ENCODE measurements at places on chromosomes 4 and X.

DNA sequence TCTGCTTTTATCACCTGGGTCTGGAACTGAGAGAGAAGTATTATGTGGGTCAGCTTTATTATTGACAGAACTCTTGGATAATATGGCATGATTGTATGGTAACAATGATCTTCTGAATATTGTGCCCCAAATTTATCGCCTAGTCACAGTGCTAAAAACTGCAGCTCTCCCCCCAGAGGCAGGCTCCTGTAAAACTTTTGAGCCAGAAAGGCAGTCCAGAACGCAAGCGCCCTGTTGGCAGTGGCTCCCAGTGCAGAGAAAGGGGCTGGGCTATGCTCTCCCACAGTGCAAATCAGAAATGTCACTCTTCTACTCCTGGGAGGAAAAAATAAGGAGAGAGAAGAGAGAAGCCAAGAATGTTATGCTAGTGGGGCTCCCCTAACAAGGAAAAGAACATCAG is 50.5 kb downstream of the HELT start:
- no peak for DNase-seq

GRCh38 chr4:154025110-154025509 is 236.2 kb upstream of the SFRP2 start:
- DNase-seq, result no peak

- DNase-seq, result no peak
These were observed 211.8 kb downstream of the PPP3CA start for GRCh38 chr4:101135371-101136010.

DNA sequence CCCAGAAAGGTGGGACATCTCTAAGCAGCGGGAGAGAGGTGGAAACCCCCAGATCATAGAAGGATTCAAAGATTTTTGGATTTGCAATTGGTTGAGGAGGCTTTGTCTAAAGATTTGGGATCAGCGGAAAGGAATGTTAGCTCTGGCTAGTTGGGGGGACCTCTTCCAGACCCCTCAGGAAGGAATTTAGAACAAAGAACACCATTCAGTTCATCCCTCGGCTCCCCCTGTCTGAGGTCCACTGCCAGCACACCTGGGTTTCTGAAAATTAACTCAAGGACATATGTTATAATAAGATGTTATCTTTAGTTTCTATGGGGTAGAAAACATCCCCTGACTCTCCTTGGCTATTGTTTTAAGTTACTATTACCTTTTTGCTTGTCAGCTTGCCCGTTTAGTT is 163.6 kb downstream of the CEP135 start:
- DNase-seq, result no peak

- no peak for DNase-seq
These were observed 82.1 kb downstream of the NAT8L start for GRCh38 chr4:2141022-2141761.

DNA sequence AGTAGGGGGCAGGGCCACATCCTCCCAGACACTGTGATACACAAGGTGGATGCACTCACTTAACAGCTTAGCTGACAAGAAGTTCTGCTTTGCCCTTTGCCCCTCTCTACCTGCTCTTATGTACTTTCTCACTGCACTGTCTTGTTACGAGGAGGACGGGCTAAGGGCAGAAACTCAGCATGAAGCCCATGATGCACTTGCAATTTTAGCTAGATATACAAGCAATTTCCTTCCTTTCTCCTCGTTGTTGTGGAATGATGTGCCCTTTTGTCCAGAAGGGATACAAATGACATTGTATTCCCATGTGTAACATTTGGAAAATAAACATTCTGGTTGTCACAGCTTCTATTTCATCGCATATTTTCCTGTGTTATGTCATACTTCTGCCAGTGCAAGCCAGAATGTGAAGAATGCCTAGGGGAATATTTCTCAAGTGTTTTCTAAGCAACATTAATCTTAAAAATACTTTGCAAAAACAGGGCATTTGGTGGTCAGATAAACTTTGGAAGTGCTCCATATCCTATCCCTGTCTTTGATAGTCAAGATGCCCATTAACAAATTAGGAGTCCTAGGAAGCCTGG is 47.2 kb downstream of the MAOA start:
- DNase-seq, result no peak

Data from sciatic nerve (tissue), 2 donors.